Cortex of kidney (tissue), 1 donor: ENCODE measurements at places on chromosomes 2 and 18.

DNA sequence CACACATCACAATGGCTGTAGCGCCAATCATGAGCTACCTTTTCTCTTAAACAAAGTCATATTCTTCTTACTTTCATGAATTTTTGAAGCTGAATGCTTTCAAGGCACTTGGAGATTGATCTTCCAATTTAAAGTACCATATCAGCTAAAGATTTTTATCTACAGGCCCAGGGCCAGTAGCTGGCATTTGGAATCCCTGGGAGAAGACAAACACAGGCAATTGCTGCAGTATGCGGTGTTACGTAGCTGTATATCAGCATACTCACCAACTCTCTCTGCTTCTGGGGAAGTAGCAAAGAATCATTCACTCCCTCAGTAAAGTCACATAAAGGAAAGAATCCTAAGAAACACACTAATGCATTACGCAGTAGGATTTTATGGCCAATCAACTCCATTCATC is 202.3 kb downstream of the DLGAP1 start:
- DNase-seq = no peak

- no peak for DNase-seq
These were observed 565.4 kb downstream of the IRS1 start for GRCh38 chr2:226234187-226234586.

DNA sequence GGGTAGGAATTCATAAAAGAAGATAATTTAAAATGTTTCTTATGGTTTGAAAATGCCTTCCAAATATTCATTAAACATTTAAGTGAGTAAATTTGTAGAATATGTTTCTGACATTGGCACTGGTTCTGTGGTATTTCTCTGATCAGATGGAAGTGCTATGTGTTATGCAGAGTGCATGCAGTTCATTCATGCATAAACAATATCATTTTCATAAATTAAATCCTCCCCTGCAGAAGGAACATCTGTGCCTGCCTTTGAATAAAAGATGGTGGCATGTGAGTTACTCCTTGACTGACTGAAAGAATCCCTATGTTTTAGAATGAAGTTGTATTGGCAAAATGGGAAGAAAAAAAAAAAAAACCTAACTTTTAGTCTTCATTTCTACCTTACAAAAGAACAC is 5.9 kb downstream of the NEUROD1 start:
- DNase-seq = no peak

GRCh38 chr2:160646684-160647444 is 153.3 kb upstream of the RBMS1 start:
- DNase-seq = no peak

- DNase-seq = no peak
These were observed 71.1 kb downstream of the TDRD15 start for GRCh38 chr2:21194858-21195271.

DNA sequence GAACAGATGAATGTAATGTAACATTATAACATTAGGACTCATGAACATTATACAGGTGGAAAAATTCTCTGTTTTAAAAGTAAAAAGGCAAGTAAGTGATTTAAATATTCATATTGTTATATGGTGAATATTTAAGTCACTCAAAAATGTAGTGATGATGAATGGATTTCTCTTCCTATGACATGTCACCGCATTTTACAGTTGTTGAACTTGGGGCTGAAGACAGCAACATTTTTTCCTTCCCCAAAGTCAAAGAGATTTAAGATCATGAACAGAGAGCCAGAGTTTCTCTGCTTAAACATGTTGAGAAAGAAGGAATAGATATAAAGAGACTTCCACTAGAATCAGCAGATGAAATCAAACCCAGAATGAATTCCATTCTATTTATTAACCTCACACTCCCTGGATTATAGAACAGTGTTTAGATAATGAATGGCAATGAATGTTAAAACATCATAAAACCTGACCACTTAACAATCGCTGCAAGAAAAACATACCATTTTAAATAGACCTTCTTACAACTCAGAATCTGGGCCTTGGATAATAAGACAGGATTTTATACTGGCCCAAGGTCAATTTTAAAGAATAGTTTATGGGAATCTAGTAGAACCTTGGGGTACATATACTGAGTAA is 163.6 kb upstream of the SIX2 start:
- no peak for DNase-seq

DNA sequence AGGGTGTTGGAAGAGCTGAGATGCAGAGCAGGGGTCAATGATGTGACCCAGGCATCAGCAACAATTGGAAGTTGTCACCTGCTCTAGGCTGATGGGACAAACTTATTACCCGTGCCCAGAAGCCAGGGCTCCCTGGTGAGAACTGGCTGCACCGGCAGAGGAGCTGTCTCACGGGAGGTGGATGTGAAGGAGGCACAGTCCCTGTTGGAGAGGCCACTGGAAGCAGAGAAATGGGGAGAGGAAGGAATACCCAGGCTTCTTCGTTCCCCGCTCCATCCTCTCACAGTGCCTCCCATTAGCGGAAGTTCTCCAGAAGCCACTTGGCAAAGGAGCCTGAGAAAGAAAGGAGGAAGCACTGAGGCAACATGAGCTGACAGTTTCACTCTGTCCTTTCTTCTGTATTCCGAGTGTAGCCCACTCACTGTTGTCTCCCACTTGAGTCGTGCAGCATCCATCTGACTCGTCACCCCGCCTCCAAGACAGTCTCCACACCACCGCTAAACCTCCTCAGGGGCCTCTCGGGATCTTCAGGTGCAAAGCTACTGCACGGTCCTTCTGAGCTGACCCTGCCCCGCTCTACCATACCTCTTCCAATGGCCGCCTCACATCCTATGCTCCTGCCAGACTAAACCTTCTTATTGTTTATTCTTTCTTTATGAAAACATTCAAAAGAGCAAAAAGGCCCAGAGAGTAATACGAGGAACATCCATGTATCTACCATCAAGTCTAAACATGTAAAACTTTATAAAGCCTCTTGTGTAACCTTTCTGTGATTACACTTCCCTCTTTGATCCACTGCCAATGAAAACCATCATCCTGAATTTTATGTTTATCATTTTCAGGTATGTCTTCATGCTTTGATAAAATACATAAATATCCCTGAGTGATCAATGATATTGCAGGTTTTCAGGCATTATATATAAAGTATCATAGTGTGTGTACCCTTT is 19.1 kb upstream of the AFTPH start:
- no peak for DNase-seq

DNA sequence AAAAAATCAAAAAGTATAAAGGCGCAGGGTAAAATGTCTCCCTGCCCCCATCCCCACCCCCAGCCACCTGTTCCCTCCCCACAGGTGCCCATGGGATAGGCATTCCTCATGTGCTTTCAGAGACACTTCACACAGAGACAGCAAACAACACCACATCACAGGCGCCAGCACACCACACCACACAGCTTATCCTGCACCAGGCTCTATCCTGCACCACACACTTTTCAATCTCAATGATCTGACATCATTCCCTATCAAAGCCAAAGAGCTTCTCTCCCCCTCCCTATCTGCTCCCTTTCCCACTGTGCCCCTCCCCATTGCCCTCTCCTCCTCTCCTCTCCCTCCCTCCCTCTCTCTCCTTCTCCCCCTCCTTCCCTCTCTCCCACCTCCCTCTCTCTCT is 15.5 kb downstream of the FAM178B start:
- no peak for DNase-seq

- no peak for DNase-seq
These were observed 381.3 kb downstream of the GPD2 start for GRCh38 chr2:156817430-156817829.

DNA sequence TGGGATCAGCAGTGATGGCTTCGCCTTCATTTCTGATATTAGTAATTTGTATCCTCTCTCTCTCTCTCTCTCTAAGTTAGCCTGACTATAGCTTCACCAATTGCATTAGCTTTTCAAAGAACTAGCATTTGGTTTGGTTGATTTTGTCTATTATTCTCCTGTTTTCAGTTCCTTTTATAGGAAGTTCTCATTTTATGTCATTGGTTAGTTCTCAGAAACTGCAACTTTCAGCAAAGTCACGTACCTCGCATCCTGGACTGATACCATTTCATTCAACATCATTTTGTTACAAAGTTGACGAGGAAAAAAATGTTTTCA is 450.8 kb downstream of the EIPR1 start:
- DNase-seq = no peak

- no peak for DNase-seq
These were observed 191.5 kb downstream of the SLC8A1 start for GRCh38 chr2:40260437-40260836.

DNA sequence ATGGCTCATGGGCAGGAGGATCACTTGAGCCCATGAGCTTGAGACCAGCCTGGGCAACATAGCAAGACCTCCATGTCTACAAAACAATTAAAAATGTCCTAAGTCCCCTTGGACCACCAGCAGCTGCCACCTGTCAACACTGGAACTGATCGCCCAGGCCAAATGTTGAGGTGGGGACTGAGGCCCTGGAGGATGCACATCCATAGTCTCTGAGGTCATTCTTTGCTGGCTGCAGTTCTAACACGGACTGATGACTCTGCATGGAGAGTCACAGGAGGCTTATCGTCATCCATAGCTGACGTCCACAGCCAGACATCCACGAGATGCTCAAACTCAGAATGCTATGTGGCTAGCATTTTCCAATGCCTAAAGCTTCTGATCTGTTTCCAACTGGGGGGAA is 151.3 kb downstream of the BCL2 start:
- no peak for DNase-seq

GRCh38 chr18:41331661-41332060 is 623.4 kb upstream of the PIK3C3 start:
- DNase-seq = no peak

DNA sequence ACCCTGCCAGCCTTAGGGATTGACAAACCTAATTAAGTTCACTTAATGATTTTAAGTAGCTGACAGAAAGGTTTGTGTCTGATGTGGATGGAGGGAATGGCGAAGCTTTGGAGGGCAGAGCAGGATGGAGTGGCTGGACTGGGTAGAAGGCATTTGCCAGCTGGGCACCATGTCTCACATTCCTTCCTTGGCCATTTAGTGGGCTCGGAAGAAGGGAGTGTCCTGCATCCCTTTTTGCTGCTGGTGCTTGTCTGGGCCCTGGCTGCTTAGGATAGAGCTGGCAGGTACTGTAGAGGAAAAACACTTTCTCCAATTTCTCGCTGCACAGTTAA is 166.7 kb downstream of the CLIP4 start:
- DNase-seq = no peak

DNA sequence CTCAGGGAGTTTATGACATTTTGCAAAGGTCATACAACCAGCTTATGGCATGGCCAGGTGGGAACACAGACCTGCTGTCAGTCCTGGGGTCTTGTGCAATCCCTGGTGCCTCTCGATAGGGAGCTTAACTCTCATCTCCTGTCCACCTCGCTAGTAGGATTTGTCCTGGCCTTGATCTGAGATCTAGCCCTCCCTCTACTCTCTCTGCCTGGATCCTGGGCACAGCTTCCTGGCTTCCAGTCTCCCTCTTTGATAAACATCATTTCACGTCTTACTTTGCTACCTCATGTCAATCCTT is 13.8 kb downstream of the GALR1 start:
- DNase-seq = no peak

GRCh38 chr2:99492721-99493120 is 2.9 kb upstream of the REV1 start:
- no peak for DNase-seq

GRCh38 chr2:121015971-121016485 is 269.0 kb downstream of the TFCP2L1 start:
- DNase-seq = no peak

GRCh38 chr2:13651684-13652131 is 935.0 kb downstream of the TRIB2 start:
- DNase-seq = no peak

DNA sequence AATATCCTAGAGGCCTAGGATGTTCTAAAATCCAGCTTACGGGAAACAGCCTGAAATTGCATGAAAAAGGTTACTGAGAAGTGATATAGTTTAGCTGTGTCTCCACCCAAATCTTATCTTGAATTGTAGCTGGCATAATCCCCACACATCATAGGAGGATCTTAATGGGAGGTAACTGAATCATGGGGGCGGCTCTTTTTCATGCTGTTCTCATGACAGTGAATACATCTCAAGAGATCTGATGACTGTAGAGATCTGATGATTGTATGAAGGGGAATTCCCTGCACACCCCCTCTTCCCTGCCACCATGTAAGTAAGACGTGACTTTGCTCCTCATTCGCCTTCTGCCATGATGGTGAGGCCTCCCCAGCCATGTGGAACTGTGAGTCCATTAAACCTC is 385.6 kb upstream of the ID2 start:
- no peak for DNase-seq

DNA sequence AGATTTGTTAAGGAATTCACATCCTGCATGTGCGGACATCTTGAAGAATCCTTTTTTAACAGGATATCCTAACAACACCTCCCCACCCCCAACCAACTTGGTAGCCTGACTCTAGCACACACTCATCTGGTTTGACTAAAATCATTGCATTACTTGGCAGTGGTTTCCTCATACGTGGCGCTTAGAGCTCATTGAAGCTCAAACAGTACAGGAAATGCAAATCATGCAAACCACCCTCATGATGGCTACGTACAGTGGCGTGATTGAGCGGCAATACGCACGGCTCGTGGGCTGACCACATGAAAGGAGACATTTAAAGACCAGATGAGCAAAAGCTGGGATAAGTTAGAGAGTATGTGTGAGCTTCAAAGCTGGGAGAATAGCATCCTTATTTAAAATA is 336.2 kb downstream of the ZEB2 start:
- no peak for DNase-seq

- DNase-seq = no peak
These were observed 174.1 kb upstream of the ZFP36L2 start for GRCh38 chr2:43400508-43400907.

DNA sequence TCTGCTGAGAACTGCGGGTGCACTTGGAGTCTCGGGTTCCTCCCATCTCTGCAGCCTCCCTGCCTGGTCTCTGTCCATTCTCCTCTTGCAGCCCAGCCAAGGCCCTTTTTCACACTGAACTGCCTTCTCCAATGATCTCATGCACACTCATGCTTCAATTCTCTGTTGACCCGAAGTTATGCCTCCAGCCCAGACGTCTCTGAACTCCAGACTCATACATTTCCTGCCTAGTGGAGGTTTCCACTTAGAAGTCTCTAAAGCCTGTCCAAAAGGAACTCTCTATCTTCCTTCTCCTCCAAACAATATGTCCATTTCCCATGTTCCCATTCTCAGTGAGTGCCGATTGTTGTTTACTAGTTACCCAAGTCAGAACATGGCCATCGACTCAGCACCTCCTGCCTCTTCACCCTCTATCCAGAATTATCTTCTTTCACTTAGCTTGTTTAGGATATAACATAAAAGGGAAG is 155.2 kb downstream of the IRS1 start:
- DNase-seq = no peak

GRCh38 chr2:27622921-27623384 is 5.9 kb downstream of the CCDC121 start:
- no peak for DNase-seq

DNA sequence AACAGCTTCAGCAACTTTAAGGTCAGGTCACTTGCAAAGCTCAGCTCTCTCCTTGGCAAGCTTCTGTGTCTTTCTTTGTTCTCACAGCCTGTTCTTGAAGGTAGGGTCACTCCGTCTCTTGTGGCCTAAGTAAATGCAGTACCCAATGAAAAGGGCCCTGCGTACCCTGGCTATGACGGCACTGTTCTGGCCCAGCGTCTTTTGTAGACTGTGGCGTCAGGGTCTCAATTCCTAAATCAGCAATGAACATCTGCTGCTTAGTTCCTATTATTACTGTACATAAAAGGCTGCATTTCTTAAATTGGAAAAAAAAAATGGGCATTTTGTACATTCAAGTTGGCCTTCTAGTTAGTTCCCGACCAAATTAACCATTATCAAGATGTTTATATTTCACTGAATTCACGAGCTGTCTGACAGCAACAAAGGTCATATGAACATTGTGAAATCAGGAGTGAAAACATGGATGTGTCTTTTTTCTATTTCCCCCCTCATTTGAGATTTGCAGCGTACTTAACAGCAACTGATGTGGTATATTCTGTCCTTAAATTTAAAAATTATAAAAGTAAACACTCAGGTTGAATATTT is 17.0 kb upstream of the MTCL1 start:
- DNase-seq = no peak
